ENCODE measurements at places on chromosomes 4 and X.

- no peak for DNase-seq
Observed at GRCh38 chr4:40197879-40198689, 1.3 kb downstream of the RHOH start.

DNA sequence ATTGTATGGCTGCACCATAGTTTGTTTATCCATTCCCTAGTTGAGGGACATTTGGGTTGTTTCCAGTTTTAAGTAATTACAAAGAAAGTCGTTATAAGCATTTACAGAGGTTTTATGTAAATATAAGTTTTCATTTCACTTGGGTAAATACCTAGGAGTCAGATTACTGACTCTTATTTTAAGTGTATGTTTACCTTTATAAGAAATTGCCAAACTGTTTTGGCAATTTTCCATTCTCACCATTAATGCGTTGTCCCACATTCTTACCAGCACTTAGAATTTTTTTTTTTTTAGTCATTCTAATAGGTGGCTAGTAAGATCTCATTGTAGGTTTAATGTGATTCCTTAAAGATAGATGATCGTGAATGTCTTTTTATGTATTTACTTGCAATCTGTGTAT is 121.5 kb upstream of the NR3C2 start:
- DNase-seq: no peak

DNA sequence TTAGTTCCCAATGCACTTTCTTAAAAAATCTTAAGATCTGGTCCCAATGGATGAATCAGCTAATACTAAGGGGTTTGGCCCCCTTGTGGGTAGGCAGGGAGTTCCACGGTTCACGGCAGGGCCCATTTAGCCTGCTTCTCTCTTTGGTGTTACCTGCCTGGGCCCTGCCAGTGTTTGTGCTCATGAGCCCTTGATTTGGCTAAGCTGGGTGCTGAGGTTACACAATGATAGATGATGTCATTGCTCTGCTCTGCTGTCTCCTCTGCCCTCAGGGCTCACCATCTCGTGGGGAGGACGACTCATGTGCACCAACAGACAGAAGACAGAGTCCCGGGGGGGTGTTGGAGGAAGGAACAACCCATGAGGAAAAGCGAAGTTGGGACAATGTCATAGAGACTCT is 24.4 kb downstream of the RTL5 start:
- DNase-seq: no peak

DNA sequence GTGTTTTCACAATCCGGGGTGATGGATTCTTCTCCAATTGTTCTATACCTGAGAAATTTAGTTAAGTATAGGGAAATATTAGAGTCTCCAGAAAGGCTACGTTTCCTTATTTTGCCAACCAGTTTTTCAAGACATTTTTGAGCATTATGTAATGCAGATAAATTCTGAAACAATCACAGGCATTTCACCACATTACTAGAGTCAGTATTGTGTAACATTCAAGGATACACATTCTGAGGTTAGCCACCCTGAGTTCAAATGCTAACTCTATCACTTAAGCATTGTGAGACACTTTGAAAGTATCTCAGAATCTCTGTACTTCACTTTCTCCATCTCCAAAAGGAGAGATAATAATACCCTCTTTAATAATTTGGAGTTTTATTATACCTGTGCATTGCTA is 10.6 kb downstream of the SULT1B1 start:
- DNase-seq: no peak

- no peak for DNase-seq
Observed at GRCh38 chr4:189001283-189001970, 862.2 kb downstream of the TRIML1 start.

DNA sequence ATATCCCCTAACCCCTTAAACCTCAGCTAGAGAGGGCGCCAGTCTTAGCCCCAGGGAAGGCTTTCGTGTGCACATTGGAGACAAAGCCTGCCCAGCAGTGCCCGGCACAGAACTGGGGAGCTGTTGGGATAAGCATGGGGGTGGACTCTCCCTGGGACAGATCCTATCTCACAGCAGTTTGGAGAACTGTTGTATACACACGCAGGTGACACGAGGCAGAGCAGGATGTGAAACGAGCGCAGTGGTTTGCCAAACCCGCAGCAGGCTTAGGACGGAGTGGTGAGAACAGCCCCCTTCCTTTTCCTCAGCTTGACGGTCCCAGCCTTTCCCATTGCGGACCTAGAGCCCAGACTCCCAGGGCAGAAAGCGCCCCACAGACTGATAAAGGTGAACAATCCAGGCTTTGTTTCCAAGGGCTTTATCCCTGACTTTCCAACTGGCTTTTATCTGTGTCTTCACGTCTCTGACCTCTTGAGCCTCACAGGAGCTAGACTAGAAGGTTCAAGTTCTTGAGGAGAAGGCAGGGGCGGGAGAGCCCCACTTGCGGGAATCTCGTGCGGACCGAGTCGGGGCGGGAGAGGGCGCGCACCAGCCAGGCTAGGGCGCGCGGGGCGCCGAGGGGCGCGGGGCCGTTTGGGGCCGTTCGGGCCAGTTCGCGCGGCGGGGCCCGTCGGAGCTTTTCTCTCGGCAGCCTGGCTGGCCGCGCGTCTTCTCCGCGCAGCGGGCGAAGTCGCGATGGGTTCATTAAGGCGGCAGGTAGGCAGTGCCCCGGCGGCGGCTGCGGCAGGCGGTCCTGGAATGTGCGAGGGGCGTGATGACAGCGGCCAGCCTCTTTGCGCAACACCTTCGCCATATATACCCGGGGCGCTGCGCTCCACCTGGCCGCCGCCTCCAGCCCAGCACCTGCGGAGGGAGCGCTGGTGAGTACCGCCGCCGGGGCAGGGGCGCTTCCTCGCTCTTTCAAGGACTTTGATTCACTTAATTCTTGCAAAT is at the start of gene SLC34A2:
TSS of gene SLC34A2 (plus strand) at position 881 of the 993 bp plus-strand sequence. CDS start 6,650 bp downstream, outside the sequence.
- no peak for DNase-seq
